T follicular helper cell (primary cell): ENCODE measurements at places on chromosomes 7 and 10.

DNA sequence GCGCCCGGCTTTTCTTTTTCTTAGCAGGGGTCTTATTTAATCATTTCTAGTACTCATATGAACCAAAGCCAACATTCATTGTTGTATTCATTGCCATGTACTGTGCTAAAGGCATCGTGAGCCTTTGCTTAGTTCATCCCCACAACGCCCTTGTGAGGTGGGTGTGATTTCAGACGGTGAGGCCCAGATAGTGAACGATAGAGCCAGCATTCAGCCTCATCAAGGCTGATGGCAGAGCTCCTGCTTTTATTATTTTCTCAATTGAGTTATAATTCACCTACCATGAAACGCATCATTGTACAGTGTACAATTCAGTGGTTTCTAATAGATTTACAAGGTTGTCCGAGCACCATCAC, 50.1 kb downstream of the HK1 start:
- no peak for DNase-seq

GRCh38 chr10:14173706-14174594, 156.8 kb downstream of the FRMD4A start:
- no peak for DNase-seq

- DNase-seq, result no peak
Observed at GRCh38 chr7:128530855-128531104, 54.2 kb downstream of the METTL2B start.

GRCh38 chr10:62433181-62433692, 59.1 kb downstream of the ZNF365 start:
- DNase-seq, result no peak

- DNase-seq, result no peak
Observed at GRCh38 chr10:29820890-29821461, 186.2 kb upstream of the SVIL start.

DNA sequence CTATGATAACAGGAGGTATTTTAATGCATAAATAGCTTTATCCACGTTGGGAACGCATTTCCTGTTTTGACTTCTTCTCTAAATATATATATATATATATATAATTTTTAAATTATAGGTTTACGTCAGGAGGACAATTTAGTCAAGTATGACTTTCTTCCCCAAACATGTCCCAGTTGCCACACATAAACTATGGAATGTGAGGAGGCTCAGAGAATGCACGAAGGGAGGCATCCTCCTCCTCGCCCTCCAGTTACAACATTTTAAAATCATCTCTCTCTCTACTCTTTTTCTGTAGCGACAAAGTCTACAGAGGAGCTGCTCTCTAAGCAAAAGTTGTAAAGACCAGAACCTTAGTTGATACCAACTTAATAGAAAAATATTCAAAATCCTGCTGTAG, 106.9 kb upstream of the LYZL1 start:
- DNase-seq, result no peak

DNA sequence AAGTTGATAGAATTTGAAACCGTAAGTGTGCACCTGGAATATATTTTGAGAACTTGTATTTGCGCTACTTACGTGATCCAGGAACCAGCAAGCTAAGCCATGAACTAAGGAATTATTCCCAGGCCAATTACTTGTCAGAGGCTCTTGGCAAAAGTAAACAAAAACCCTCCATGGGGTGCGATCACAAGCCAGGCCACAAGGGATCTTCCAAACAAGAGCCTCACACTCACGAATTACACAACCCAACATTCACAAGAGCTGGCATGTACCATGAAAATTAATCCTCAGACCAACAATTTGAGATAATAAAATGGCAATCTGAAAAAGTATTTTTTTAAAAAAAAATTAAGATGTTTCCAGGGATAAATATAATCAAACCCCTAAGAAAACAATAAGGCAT, 467.0 kb upstream of the AKR1E2 start:
- DNase-seq, result no peak

DNA sequence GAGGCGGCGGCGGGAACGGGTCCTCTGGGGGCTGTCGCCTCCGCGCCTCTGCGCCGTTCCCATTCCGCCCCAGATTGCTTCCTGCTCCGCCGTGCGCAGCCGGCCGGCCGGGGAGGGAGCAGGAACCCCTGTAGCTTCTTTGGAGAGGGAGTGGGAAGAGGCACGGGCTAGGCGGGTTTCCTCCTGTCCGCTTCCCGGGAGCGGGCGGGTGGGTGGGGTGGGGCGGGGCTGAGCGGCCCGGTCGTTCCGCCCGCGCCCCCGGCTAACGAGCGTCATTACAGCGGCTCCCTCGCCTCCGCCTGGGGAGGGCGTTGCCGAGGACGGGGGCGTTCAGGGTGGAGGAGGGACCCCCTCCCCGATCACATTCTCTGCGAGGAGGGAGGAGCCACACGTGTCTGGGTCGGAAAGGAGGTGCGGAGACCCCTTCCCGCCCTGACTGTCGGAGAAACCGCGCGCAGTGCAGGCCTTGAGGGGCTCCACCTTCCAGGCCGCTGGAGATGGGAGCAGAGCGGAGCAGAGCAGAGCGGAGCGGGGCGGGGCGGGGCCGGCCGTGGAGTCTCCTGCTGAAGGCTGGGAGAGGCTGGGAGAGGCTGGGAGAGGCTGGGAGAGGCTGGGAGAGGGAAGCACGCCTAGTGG, 39.7 kb downstream of the AGAP3 start:
- DNase-seq, result no peak

DNA sequence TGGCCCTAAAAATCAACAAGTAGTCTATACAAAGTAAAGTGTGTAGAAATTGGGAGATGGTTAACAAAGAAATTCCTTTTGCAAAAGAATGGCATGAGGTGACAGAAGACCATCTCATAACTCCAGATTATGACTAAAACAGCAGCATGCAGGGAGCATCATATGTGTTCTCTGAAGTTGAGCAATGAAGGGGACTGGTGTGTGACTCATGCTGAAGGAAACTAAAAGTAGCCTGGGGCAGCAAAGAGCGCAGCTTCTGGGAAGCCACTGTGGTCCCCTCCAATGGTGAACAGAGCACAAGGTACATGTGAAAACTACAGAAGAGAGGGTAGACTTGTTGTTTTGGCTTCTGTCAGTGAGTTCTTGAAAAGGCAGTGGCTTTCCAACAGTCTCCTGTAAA, 133.4 kb downstream of the MACC1 start:
- no peak for DNase-seq

GRCh38 chr7:79452495-79453265, 787 bp downstream of the MAGI2 start:
- DNase-seq, result no peak

GRCh38 chr10:44981172-44982113, 2.8 kb upstream of the DEPP1 start:
- no peak for DNase-seq

DNA sequence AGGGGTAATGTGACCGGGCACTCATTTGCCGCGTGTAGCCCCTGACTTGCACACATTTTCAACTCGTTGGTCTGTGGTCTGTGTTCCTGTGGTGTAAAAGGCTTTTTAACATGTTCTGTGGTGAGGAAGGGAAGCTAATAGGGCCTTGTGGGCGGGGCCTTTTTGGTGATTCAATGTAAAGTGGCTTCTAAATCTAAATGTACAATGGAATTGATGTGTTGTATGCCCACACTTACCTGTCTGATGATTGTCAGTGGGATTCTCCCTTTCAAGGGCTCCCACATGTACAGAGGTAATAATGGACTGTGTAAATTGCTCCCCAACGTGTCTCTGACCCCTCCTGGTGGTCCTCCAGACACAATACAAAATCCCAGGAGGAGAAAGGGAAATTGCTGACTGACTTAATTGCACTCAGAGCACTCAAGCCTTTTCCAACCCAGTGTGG, 43.1 kb upstream of the GATAD1 start:
- DNase-seq, result no peak

- no peak for DNase-seq
Observed at GRCh38 chr7:157347217-157347904, 10.6 kb downstream of the DNAJB6 start.

DNA sequence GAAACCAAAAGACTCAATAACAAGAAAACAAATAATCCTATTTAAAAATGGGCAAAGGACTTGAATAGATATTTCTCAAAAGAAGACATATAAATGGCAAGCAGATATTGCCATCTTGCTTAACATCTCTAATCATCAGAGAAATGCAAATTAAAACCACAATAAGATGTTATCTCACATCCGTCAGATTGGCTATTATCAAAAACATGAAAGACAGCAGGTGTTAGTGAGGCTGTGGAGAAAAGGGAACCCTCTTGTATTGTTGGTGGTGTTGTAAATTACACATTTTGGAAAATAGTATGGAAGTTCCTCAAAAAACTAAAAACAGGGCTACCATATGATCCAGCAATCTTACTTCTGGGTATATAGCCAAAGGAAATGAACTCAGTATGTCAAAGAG, 25.7 kb downstream of the OPALIN start:
- no peak for DNase-seq

- no peak for DNase-seq
Observed at GRCh38 chr10:24205821-24206220, 3.1 kb upstream of the KIAA1217 start.

DNA sequence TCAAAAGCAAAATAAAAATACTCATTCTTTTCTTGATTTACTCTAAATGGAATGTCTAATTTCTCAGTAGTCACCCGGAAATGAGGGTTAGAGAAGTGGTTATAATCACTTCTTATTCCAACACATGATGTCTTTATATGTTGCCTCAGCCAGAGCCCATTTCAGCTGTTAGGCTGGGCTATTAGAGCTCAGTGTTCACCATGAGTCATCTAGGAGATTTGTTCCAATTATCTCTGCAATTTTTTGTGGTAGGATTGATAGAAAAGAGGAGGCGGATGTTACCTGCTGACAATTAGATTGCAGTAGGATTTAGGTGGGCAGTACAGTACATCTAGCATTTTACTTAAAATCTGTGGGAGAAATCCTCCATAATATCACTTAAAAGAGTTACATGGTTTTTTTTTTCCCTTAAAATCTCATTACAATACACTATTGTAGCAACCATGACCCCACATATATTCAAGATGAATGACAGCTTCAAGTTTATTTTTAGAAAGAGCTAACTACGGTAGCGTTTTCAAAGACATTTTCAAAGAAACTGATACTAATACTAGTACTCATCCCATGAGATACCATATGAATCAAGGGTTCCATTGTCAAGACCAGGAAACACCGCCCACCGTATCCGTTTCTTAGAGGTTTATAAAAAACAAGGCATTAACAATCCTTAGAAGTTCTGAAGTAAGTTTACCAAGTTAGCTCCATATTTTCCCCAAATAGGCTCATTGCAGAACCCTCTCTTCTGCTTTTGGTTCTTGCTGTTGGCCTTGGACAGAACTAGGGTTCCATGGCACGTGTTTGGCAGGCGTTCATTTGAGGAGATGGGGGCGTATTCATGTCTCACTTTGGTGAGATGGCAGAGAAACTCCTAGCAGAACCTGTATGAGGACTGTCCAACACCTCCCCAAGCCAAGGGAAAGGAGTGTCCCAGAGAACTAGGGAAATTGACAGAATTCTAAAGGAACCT, 10.4 kb downstream of the CPA2 start:
- no peak for DNase-seq

GRCh38 chr7:155372782-155373358, 75.2 kb downstream of the INSIG1 start:
- DNase-seq, result no peak

GRCh38 chr10:127619546-127620325, 70.6 kb downstream of the NPS start:
- DNase-seq, result no peak

DNA sequence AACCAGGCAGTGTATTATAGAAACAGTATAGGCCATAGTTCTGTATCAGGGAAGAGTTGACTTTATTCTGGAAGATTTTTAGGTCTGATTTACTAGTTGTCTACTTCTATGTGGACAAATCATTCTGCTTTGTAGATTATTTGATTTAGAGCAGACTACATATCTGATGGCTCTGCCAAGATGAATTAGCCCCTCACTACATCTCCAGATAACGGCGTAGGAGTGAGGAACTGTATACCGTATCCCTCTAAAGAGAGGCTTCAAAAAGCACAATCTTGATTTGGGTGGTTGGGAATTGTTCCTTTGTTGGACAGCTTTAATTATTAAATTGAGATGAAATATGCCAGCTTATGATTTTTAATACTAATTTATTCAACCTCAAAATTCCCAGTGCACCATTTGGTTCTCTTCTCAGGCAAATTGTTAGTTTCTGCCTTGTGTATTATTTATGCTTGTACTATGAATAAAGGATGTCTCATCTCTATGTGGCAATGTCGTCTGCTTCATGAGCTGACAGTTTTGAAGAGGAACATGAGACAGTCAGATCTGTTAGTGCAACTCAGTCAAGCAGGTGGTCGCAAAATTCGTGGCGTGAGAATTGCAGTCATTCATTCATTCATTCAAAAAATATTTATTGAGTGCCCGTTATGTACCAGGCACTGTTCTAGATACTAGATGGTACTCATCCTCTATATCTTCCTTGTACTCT, 422.8 kb downstream of the EXOC4 start:
- DNase-seq, result no peak

DNA sequence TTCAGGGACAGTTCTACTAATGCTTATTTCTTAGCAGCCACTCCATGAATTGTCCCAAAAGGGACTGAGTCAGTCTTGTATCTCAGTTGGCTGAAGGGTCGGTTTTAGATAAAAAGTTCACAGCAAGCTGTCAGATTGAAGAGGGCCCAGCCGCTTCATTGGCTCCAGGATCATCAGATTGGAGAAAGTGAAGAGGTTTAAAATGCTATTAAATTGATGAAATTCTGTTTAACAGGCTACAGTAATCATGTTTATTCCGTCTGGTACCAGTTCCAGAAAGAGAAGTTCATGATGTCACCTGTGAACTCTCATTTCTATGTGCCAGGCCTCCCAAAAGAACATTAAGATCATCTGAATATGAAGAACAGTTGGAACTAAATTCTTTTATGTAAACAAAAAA, 294.4 kb upstream of the BMPER start:
- no peak for DNase-seq

DNA sequence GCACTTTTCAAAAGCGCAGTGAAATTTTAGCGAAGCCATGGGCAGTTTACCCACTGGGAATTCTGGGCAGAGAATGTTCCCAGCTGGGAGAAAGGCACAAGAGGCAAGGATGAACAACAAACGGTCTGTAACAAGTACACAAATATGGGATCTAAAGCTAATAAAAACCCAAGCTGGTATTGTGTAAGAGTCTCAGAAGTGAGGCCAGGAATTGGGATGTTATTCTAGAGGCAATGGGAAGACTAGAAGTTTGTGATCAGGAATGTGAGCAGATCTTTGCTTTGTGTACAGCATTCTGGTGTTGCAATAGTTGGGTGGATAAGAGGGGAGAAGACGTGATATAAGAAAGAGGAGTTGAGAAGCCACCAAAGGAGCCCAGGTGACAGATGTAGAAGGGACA, 15.0 kb downstream of the FZD9 start:
- no peak for DNase-seq

- DNase-seq, result no peak
Observed at GRCh38 chr10:129659508-129660268, 192.6 kb downstream of the MGMT start.

DNA sequence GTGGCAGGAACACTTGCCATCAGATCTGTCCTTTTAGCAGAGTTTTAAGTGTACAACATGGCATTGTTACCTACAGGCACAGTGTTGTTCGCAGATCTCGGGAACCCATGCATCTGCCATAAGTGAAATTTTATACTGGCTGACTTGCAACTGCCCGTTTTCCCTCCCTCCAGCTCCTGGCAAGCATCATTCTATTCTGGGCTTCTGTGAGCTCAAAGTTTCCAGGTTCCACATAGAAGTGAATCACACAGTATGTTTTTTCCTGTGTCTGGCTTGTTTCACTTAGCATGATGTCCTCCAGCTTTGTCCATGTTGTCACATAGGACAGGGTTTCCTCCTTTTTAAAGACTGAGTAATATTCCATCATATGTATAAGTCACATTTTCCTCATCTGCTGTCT, 56.6 kb downstream of the C10orf143 start:
- no peak for DNase-seq

- no peak for DNase-seq
Observed at GRCh38 chr7:24381894-24382505, 98.0 kb downstream of the NPY start.

- DNase-seq, result no peak
Observed at GRCh38 chr10:86716466-86716865, 40.0 kb upstream of the BMPR1A start.
